ENCODE measurements at places on chromosomes 1 and 21. TPM values are rescaled to one million over a fixed set of nuclear protein-coding genes. Genes with fewer than 3 reads are reported as not detected.

DNA sequence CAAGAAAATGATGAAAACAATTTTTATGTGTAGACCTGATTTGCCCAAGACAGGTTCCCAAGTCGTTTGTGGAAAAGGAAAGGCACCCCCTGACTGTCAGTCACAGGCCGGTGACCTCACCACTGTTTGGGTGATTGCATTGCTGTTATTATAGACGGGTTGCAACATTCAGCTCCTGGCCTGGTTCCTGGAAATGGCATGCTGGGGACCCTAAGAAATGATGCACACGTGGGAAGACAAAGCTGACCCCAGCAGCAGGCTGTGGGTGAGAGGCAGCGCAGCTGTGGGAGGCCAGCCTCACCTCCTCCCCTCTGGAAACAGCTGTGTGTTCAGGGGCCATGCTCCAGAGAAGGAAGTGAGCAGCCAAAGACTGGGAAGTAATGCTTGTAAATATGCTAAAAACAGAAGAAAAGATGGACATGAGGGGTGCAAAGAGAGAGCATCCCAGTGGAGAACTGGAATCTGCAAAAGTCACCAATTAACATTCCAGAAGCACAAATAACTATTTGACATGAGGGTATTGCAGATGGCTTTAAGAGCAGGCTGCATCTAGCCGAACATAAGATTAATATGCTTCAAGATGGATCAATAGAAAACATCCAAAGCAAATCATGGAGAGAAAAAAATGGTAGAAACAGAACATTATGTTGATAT is 23.4 kb upstream of the ABCG1 start:
- DNase-seq: no peak
- no peak overlapping the region for H3K4me3 ChIP-seq
- no peaks in the 10 kb centered on the region for H3K4me1 ChIP-seq
- H3K27ac ChIP-seq: no peak overlapping the region
- no peaks in the 10 kb centered on the region for H3K36me3 ChIP-seq

- peaks cover 14% of the 10 kb centered on the region for H3K4me1 ChIP-seq
- H3K27me3 ChIP-seq: no peaks in the 10 kb centered on the region
- H3K36me3 ChIP-seq: no peaks in the 10 kb centered on the region
- DNase-seq: no peak
- peak overlapping the region; percentile 11 for H3K27ac ChIP-seq
- no peak overlapping the region for H3K4me3 ChIP-seq
Measured at GRCh38 chr1:246482805-246483568, 24.1 kb downstream of the SMYD3 start.

- H3K4me3 ChIP-seq: no peak overlapping the region
- H3K27me3 ChIP-seq: peaks cover 5% of the 10 kb centered on the region
- H3K27ac ChIP-seq: no peak overlapping the region
- peak; percentile 36 for DNase-seq
- no peaks in the 10 kb centered on the region for H3K36me3 ChIP-seq
- H3K4me1 ChIP-seq: peaks cover 4% of the 10 kb centered on the region
Measured at GRCh38 chr1:34747638-34747941, 7.3 kb upstream of the GJB5 start.

DNA sequence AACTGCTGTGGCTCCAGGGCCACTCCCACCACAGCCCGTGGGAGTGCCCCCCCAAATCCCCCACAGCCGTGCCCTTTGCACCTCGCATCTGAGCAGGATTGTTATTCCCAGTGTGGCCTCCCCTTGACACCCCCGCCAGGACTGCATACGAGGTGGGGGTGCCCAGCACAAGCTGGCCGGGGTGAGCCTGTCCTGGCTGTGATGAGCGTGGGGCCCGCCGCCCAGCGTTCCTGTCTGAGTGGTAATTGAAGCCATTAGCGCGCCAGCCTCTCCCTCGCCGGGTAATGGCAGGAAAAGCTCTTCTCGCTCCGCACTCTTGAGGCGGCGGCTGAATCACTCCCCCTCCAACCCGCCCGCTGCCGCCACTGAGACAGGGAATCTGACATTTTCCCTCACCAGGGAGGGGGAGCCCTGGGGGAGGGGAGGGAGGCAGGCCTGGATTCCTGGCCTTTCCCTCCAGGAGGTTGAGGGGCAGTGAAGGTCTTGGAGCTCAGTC is 27.7 kb downstream of the PTPRF start:
- H3K4me3 ChIP-seq: no peak overlapping the region
- peaks cover 14% of the 10 kb centered on the region for H3K36me3 ChIP-seq
- H3K4me1 ChIP-seq: peaks cover 39% of the 10 kb centered on the region
- H3K27ac ChIP-seq: peak overlapping the region; percentile 82
- DNase-seq: peak; percentile 73
- no peaks in the 10 kb centered on the region for H3K27me3 ChIP-seq

GRCh38 chr1:68111519-68112436 is 61.4 kb upstream of the DIRAS3 start:
- H3K4me3 ChIP-seq: no peak overlapping the region
- no peaks in the 10 kb centered on the region for H3K4me1 ChIP-seq
- no peaks in the 10 kb centered on the region for H3K27me3 ChIP-seq

- no peak overlapping the region for H3K4me3 ChIP-seq
- H3K36me3 ChIP-seq: no peaks in the 10 kb centered on the region
- DNase-seq: no peak
- no peaks in the 10 kb centered on the region for H3K4me1 ChIP-seq
Measured at GRCh38 chr1:1937061-1937460, 18.0 kb upstream of the TMEM52 start.

GRCh38 chr1:184350573-184350972 is 36.3 kb upstream of the C1orf21 start:
- no peak for DNase-seq
- H3K4me1 ChIP-seq: no peaks in the 10 kb centered on the region
- H3K36me3 ChIP-seq: no peaks in the 10 kb centered on the region
- no peak overlapping the region for H3K27ac ChIP-seq

TNFSF4 gene
- 1.7 TPM for total RNA-seq

PRAMEF18 gene
- not detected for total RNA-seq

C4BPA gene
- total RNA-seq: not detected

LCE2C gene
- total RNA-seq: not detected

RHD gene
- total RNA-seq: 0.36 TPM
